ENCODE measurements at places on chromosomes 12 and 14.
A peak's percentile ranks its signal among the peaks of the same experiment; 100 is the strongest.

DNA sequence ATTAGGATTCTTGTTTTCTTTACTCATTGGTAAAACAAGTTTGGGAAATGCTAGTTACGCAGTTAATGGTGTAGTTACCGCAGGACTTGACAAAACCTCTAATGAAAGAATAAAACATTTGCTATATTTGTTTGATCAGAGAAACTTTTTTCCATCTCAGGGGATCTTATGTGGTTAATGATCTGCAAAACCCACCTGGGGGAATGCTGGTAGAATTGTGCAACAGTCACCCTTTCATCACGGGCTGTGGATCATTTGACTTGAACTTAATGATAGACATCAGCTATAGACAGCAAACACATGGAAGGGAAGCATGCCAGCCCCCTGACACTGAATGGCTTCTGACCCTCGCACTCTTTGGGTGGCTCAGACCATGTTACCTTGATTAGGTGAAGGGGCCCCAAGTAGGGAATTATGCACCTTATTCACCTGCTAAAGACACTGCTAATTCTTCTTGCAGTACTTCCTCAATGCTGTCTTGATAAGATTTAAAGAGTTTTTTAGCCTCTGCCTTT is 84.2 kb downstream of the PDE3A start:
- DNase-seq = no peak

DNA sequence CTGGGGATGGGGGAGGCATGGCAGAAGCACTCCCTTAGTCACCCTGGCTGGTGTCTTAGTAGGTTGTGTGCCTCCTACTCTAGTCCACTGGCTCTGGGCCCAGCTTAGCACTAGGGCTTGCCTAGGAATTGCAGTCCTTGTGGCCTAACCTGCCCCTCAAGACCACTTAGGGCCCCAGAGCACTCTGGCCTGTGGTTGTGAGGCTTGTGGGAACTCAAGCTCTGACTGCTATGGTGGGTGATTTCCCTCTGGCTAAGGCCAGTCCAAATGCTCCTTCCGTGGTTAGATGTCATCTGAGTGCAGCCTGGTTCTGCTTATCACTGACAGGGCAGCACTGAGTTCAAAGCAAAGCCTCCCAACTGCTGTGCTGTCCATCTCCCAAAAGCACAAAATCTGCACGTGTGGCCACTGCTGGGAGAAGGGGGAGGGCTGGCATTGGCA is 20.2 kb downstream of the FGD4 start:
- no peak for DNase-seq

DNA sequence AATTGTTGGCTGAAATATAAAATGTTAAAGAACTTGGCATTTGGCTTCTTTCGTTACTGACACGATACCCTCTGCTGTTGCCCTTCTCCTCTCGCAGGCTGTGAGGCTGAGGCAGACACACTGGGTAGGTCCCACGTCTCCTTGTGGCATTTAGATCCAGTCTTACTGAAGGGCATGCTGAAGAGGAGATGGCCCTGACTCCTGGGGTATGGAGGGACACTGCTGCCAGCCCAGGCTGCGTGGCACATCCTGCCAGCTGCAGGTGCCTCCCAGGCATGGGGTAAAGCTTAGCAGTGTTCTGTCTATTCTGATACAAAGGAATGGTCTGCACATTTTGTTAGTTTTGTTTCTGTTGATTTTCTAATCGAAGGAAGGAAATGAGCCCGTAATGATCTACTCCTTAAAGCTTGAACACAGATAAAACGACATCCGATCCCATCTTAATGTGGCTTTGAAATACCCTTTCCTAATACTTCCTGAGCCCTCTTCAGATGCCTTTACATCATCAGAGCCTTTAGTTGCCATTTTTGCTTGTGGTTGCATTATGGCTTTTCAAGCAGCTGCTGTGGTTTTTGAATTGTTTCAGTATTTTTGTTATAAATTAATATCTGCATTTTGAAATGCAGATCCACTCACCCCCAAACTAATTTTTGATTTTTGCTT is 61.1 kb downstream of the WDR20 start:
- no peak for DNase-seq

- no peak for DNase-seq
Measured at GRCh38 chr12:76268267-76268666, 79.9 kb downstream of the BBS10 start.

DNA sequence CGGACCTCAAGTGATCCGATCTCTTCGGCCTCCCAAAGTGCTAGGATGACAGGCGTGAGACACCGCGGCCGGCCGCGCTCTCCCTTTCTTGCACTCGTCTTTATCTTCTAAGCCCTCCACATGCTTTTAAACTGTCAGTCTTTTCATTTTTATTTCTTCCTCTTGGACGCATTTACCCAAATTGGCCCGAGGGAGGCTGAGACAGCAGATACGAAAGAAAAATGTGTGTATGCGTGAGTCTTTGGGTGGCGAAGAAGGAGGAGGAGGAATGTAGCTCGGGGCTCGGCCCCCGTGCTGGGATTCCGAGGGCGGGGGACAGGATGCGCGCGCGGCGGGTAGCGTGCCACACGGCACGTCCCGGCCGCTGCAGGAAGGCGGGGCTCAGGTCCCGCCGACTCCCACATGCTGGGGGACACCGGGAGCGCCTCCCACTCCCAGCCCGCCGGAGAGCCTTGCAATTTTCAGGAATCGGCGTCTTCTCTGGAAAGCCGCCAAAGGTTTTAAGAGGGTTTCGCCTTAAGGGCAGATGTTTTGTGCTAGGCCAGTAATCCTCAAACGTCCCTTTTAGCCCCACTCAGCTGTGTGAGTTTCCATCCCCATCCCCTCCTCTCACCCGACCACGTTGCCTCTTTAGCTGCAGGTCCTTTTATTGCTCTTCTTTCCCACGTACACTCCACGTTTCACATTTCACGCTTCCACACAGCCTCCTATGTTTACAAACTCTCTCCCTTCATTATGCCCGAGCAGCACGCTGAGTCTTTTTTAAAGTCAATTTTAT is 34.7 kb upstream of the SLC2A3 start:
- peak; percentile 53 for DNase-seq

- DNase-seq = no peak
Measured at GRCh38 chr12:53622724-53623123, 3.5 kb downstream of the ATF7 start.

GRCh38 chr12:89326239-89327040 is 25.9 kb downstream of the DUSP6 start:
- no peak for DNase-seq

DNA sequence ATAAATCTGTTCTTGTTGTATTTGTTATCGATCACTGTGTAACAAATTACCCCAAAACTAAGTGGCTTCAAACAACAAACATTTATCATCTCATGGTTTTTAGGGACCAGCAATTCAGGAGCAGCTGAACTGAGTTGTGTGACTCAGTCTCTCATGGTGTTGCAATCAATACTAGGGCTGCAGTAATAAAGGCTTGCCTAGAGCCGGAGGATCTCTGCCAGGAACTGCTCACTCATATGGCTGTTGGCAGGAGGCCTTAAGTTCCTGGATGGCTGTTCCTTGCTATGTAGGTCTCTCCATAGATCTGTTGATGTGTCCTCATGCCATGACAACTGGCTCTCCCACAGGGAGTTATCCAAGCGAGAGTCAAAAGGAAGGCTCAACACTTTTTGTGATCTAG is 3.8 kb upstream of the PSMC6 start:
- peak; percentile 62 for DNase-seq

- DNase-seq = no peak
Measured at GRCh38 chr14:71181215-71182003, 274.1 kb downstream of the PCNX1 start.

DNA sequence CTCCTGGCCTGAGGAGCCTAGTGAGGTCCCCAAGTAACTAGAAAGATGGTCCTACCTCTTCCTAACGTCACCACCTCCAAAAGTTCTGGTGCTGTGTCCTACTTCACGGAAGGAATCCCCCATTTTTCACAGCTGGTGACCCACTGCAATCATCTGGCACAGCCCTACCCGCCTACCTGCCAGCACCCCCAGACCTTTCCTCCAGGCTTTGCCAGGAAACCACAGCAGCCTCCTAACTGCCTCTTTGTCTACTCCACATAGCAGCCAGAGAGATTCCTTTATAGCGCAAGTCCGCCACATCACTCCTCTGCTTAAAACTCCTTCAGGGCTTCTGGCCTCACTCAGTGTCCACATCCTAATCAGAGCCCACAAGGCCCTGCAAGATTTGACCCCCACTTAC is 13.4 kb upstream of the FLVCR2 start:
- no peak for DNase-seq

DNA sequence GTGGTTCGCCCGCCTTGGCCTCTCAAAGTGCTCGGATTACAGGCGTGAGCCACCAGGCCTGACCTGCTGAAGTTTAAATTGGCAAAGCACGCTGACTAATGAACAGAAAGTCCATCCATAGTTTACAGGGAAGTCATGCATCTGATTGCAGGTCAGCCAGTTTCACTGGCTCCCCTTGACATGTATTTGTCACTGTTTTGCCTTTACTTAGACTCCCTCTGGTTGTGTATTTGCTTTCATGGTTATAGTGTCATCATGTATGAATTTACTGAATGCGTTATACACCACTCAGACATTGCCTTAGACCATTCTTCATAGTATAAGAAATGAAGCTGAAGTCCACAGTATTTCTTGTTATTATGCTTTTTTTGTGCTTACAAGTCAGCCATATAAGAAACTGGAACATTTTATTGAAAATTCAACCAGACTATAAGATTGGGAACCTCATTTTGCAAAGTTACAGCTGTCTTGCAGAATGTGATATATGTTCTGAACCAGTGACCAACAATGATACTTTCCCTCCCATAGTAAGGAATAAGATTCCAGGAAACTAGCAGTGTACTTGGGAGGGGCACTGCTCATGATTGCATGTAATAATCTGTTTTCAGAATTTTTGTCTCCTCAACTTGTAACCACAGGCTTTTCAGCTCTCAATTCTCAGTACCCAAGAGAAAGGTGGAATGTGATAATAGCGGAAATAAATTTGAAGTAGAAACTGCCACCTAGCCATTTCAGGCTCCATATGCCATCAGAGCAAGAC is 51.9 kb upstream of the ATF7IP start:
- DNase-seq = no peak

- no peak for DNase-seq
Measured at GRCh38 chr12:34400986-34401658, 378.8 kb downstream of the ALG10 start.

- no peak for DNase-seq
Measured at GRCh38 chr12:3496957-3497356, 6.0 kb downstream of the PRMT8 start.

- no peak for DNase-seq
Measured at GRCh38 chr12:64687816-64688215, 71.4 kb downstream of the GNS start.

GRCh38 chr14:63438065-63438757 is 105.0 kb downstream of the PPP2R5E start:
- DNase-seq = peak; percentile 21

DNA sequence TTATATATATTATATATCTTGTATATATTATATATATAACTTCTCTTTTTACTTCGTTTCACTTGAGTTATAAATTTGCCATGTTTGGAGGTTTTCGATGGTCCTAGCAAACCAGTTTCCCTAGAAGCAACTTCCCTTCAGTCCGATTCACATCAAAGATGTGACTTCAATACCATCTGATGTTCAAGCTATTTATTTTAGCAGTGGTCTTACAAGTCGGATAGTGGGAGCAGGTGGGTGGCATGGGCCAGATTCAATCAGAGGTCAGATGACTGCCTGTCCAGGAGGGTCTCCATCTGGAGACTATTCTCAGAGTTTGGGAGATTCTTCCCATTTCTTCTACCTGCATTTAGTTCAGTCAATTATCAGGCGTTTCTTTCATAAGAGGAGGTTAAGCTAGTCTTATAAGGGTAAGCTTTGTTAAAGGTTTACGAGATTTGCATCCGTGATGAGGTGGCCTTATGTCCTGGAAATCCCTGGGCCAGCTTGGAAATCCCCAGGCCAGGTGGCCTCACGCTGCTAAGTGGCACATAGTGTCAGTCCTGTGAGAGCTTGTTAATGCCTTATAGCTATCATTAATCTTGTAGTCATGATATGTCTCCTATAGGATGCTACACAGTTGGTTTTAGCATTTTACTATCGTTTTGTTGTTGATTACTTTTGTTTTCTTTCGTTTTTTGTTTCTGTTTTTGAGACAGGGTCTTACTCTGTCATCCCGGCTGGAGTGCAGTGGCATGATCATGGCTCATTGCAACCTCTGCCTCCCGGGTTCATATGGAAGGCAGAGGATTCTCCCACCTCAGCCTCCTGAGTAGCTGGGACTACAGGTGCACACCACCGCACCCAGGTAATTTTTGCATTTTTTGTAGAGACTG is 145.8 kb downstream of the BICD1 start:
- no peak for DNase-seq

DNA sequence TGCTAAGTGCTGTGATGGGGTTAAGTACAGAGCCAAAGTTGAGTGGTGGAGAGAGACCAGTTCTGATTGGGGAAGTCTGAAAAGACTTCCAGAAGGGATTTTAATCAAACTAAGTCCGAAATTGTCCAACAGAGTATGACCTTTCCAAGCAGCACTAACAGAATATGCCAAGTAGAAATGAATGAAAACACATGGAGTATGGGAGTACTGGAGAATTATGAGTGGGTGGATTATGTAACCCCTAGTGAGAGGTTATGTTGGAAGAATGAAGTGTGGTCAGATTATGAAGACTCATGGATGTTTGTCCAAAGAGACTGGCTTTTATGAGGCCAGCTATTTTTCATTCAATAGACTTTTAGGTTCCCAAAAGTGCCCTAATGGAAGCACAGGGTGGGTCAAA is 94.0 kb upstream of the PLEKHA5 start:
- DNase-seq = no peak

GRCh38 chr12:69431591-69432222 is 38.5 kb upstream of the FRS2 start:
- DNase-seq = no peak

GRCh38 chr14:91317381-91318308 is 73.1 kb upstream of the GPR68 start:
- no peak for DNase-seq

DNA sequence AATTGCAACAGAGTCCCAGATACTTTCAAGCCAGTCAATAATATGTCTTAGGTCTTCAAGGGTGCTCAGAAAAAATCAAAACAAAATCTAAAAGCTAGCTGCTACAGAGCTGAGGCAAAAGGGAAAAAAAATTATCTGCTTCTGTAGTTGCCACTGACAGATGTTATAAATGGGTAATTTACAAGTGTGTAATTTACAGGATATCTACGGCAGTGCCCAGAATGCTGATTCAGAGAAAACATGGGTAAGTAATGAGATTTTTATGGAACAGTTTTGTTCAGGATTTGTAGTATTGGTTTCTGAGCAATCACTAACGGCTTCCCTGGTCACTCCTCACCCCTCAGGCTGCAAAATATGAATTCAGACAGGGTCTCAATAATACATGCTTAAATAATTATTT is 234.1 kb downstream of the GALC start:
- DNase-seq = no peak
